ENCODE measurements at places on chromosomes 16 and 17.
A peak's percentile ranks its signal among the peaks of the same experiment; 100 is the strongest.

GRCh38 chr17:7112510-7113108 lies 2.0 kb downstream of the ASGR2 start:
- no peak for DNase-seq

GRCh38 chr17:68572138-68572842 lies 28.9 kb downstream of the FAM20A start:
- DNase-seq = no peak

DNA sequence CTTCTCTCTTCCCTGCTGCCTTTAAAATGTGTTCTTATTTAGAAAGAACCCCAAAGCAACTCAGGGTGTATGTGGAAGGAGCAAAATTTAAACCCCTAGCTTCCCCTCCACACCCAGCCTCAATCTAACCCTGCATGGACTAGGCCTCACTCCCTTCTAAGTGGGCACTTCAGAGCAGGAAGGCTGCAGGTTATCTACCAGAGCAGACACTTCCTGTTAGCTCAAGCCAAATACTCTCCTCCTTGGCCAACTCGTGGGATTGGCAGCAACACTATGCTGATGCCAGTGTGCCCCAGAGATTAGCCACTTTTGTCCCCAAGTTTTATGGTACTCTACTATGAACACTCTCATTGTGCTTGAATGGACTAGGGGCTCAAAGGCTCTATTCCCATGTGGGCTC lies 35.6 kb downstream of the CCDC42 start:
- DNase-seq = no peak

DNA sequence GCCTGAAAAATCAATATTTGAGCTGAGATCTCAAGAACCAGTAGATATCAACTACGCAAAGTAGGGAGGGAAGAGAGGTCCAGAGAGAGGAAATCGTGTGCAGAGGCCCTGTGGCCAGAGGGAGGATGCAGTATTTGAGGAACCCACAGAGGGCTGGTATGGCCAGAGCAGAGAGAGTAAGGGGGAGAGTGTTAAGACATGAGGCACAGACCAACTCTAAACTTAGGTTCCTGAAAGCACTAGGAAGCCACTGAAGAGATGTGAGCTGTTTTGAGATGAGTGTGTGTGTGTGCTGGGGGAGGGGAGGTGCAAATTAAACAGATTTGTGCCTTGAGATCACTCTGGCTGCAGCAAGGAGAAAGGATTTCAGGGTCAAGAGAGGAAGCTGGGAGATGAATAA lies 10.9 kb downstream of the SLC13A2 start:
- no peak for DNase-seq

GRCh38 chr16:31429314-31429713 lies 1.2 kb upstream of the COX6A2 start:
- no peak for DNase-seq

DNA sequence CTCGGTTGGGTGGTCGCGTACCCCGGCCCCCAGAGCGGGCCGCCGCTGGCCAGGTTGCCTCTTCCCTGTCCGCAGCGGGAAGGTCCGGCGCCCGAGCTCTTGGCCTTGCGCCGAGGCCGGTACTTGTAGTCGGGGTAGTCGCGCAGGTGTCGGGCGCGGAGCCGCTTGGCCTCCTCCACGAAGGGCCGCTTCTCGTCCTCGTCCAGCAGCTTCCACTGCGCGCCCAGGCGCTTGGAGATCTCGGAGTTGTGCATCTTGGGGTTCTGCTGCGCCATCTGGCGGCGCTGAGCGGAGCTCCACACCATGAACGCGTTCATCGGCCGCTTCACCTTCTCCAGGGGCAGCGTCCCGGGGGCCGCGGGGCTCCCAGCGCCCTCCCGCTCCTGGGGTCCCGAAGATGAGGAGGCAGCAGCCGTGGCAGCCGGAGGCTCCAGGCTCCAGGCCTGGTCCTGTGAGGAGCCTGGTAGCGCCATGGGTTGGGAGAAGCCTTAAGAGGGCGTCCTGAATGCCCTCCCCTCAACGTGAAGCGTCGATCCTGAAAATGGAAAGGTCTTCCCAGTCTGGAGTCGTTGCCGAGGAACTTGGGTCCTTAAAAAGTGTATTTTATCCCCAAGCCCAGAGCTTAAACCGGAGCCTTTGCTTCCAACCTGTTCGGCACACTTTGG lies 558 bp downstream of the SOX15 start:
- DNase-seq = peak; percentile 65

DNA sequence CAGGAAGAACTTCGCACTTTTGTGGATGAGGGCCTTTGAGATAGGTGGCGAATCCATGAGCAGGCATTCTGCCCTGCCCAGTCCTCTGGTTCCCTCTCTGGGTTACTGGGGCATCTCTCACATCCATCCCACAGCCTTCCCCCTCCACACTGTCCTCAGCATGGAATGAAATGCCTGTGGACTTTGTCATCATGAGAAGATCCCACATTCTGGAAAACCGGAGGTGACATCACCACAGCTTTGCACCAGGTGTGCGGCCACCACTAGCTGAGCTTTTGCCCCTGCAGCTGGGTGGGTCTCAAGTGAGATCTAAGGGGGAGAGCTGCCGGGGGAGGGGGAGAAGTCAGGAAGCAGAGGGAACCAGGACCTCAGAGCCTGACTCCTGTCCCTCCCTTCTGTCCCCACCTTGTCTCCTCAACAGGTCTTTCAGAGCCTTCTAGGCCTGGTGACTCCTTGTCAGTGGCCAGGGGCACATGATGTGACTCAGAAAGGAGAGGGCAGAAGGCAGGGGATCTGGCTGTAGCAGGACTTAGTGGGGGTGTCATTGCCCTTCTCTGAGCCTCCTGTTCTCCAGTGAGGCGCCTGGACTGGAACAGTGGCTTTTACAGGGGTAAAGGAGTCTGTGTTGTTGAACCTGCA lies 40.0 kb upstream of the DLX4 start:
- DNase-seq = no peak

GRCh38 chr17:31156326-31156725 lies 61.5 kb downstream of the NF1 start:
- peak; percentile 21 for DNase-seq

DNA sequence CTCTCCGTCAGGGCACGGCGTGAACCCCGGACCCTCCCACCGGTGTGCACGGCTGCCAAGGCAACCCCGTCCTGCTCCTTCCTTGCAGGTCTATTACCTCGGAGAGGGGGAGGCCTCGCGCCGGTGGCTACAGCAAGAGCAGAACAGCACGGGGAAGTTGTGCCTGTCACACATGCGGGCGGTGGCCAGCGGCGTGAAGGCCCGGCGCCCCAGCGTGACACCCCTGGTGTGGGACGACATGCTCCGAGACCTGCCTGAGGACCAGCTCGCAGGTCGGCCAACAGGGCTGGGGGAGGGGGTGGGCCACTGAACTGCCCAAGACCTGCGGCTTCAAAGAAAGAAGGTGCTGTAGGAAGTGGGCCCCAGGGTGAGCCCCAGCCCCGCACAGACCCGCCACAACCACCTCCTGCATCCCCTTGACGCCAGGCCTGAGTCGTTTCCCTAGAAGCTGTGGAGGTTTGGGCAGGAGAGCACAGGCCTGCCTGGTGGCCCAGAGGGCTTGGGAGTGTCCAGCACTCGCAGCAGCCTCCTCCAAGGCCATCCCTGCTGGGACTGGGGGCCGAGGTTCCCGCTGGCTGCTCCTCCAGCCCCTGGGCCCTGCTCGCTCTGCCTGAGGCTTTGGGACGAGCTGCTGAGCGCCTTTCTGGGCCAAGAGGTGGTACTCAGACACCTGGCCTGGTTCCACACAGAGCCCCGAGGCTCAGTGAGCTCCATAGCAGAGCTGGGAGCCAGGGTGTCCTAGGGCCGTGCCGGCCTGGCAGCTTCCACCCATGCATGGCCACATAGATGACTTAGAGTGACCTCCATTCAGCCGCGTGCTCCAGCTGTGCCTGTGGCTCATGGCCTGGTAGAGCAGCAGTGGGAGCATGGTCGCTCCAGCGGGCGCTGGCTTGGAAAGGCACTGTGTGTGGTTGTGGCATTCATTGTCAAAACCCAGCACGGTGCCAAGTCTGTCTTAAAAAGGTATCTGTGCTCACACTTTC lies 14.7 kb downstream of the CYBC1 start:
- no peak for DNase-seq
